ENCODE measurements at places on chromosomes 1 and 21.

GRCh38 chr21:44065428-44065827 is 41.8 kb upstream of the PWP2 start:
- DNase-seq = no peak

DNA sequence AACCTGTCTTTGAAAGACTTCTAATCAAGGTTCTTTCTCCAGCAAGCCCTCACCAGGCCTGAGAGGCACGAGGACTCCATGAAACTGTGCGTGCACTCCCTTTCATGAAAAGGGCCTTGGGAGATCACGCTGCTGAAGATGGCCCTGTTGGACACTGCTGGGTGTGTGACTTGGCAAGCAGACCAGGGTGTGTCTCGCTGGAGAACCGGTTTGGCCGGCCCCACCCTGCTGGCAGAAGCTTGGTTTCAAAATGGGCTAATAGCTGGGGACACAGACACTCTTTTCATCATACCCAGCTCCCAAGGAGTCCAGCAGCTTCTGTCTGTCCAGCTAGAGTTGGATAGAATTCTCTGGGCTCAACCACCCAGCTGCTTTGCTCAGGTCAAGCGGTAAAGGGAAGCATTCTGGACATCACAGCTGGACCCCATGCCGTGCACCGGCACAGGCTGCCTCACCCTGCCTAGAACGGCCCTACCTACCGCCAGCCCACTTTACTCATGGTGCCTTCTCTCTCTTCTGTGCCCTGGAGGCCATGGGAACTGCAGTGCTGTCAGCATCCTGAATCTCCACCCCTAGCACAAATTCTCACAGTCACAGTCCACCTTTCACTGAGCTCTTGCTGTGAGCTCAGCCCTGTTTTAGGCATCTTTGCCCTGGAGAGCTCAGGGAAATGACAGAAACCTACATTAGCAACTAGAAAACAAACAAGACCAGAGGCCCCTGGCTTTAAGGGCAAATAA is 24.6 kb downstream of the PKP1 start:
- DNase-seq = no peak

DNA sequence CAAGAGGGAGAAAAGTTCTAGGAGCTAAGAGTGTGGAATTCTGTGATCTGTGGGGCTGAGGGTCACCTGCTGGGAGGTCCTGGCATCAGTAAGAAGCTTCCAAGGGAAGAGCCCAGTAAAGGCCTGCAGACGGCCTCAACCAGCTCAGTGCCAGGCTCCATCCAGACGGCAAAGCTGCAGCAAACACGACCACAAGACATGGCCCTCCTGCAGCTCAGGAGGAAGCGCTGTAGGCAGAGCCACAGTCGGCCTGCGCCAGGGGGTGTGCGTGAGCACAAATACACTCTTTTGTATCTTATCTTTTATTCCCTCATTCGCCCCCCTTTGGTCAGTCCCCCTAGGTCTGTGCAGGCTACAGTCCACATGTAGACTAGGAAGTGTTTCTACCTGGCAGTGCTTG is 13.4 kb downstream of the C1orf174 start:
- no peak for DNase-seq

GRCh38 chr1:69319287-69319686 is 248.4 kb upstream of the LRRC7 start:
- no peak for DNase-seq

- DNase-seq = peak; percentile 26
Observed at GRCh38 chr1:183087001-183087400, 63.8 kb downstream of the LAMC1 start.

GRCh38 chr21:19993268-19993667 is 1004.9 kb upstream of the NCAM2 start:
- DNase-seq = no peak

DNA sequence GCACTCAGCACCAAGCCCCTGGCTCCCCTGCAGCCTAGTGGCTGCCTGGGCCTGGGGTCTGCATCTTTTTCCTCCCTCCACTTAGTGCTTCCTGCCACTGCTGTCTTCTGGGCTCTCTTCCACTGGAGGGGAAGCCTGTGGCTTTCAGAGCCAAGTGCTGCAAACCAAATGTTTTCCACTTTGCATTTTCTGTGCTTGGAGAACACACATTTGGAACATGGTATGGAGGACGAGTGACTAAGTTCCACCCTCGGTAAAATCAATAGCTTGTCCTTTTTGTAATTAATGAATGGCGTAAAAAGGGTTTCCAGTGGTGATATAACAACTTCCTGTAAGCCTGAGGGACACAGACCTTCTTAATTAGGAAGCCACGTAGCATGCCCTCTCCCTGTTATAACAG is 10.1 kb upstream of the GPR153 start:
- no peak for DNase-seq
